ENCODE measurements at places on chromosomes 6 and 20. TPM values are rescaled to one million over a fixed set of nuclear protein-coding genes. Genes with fewer than 3 reads are reported as not detected.

ARFGEF3 gene
- total RNA-seq = 0.92 TPM

DNA sequence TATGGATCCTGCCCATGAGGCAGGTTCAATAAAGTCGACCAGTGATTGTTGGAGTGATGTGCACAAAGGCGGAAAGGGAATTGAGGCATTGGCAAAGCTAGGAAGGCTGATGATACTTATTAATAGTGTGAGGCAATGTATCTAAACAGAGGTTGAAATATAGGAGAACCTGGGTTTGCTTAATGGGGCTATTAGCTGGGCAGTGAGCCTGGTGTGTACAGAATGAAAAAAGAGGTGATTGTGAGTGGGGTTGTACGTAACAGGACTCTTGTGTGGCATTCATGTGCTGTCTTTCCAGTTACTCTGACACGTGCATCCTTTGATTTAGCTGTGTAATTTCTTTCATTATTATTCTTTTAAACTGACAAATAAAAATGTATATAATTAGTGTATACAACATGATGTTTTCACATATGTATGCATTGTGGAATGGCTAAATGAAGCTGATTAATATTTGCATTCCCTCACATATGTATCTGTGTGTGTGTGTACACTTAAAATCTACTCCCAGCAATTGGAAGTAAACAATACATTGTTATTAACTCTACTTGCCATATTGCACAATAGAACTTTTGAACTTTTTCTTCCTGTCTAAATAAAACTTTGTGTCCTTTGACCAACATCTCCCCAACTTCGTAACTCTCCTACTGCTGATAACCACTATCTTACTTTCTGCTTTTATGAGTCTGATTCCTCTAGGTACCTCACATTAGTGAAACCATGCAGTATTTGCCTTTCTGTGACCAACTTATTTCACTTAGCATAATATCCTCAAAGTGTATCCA, 220.5 kb upstream of the SLC35B3 start:
- no peak for DNase-seq
- no peaks in the 10 kb centered on the region for H3K4me1 ChIP-seq
- H3K36me3 ChIP-seq = no peaks in the 10 kb centered on the region
- no peak overlapping the region for H3K4me3 ChIP-seq
- no peaks in the 10 kb centered on the region for H3K27me3 ChIP-seq

DNA sequence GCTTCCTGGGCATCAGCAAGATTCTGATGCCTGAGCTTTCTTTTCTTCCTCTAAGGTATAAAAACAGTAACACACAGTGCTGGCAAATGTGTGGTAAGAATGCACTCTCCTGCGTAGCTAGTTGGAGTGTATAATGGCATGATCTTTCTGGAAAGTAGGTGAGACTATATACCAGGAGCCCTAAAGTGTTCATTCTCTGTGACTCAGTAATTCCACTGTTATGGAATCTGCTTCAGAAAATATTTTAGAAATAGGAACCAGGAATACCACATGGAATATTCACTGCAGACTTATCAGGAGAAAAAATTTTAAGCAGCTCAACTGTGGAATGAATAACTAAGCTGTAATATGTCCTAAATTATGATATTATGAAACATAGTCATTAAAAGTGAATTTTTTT, 16.9 kb upstream of the CSE1L start:
- no peak for DNase-seq
- peaks cover 15% of the 10 kb centered on the region for H3K36me3 ChIP-seq
- no peaks in the 10 kb centered on the region for H3K4me1 ChIP-seq

SPATS1 gene
- total RNA-seq = not detected

LHFPL5 gene
- not detected for total RNA-seq

DNA sequence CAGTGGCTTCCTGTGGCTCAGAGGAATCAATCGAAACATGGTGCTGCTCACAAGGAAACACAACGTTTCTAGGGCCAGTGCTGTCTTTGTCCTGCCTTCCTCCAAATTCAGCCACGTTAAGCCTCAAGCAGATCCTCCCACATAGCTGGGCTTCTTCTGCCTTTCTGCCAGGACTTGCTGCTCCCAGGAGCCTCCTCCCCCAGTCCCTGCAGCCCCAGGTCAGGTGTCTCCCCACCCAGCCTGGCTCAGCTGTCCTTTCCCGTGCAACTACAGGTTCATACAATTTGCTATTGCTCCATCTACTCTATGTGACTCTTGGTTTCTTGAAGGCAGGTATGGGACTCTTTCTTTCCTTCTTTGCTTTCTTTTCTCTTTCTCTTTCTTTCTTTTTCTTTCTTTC, 215.3 kb upstream of the RNF24 start:
- peaks cover 19% of the 10 kb centered on the region for H3K27me3 ChIP-seq
- H3K4me1 ChIP-seq = peaks cover 12% of the 10 kb centered on the region
- no peak overlapping the region for H3K4me3 ChIP-seq
- DNase-seq = no peak
- H3K27ac ChIP-seq = no peak overlapping the region

- no peaks in the 10 kb centered on the region for H3K4me1 ChIP-seq
- no peak for DNase-seq
- no peaks in the 10 kb centered on the region for H3K27me3 ChIP-seq
- no peaks in the 10 kb centered on the region for H3K36me3 ChIP-seq
Measured at GRCh38 chr6:154672086-154672485, 61.1 kb upstream of the SCAF8 start.

- H3K36me3 ChIP-seq = no peaks in the 10 kb centered on the region
- H3K4me3 ChIP-seq = no peak overlapping the region
- no peaks in the 10 kb centered on the region for H3K27me3 ChIP-seq
- H3K4me1 ChIP-seq = peaks cover under 1% of the 10 kb centered on the region
- no peak for DNase-seq
Measured at GRCh38 chr6:32387589-32388340, 16.1 kb upstream of the TSBP1 start.

- H3K4me1 ChIP-seq = no peaks in the 10 kb centered on the region
- no peaks in the 10 kb centered on the region for H3K27me3 ChIP-seq
- H3K4me3 ChIP-seq = no peak overlapping the region
- DNase-seq = no peak
Measured at GRCh38 chr20:19433371-19434350, 221.2 kb downstream of the SLC24A3 start.

DNA sequence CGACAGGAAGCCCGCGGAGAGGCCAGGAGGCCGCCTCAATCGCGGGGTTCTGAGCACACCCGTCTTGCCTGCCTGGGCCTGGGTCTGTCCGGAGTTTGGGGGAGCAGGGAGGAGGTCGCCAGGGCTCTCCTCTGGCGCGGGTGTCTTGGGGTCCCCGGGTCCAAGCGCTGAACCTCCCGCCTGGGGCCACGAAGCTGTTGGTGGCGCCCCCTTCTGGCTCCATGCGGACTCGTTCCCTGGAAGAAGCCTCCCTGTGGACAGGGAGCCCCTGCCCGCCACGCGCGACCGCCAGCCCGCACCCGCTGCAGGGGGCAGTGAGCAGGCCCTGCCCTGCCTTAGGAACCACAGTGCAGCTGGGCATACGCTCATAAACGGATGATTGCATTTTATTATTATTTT, 44.7 kb downstream of the MCUR1 start:
- no peak for DNase-seq
- no peaks in the 10 kb centered on the region for H3K36me3 ChIP-seq
- H3K4me3 ChIP-seq = no peak overlapping the region

DNA sequence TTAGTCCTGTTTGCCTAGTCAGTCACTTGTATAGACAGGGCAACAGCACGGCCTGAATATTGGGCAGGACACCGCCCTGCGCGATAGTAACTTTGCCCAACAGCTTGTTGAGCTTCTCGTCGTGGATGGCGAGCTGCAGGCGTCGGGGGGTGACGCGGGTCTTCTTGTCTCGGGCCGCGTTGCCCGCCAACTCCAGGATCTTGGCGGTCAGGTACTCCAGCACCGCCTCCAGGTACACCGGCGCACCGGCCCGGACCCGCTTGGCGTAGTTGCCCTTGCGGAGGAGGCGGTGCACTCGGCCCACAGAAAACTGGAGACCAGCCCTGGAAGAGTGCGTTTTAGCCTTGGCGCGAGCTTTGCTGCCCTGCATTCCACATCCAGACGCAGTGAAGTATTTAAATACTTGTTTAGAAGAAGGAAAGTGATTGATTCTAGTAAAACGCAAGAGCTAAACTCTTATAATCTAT, 92.8 kb upstream of the BTN3A2 start:
- H3K27me3 ChIP-seq = no peaks in the 10 kb centered on the region
- H3K27ac ChIP-seq = peak overlapping the region; percentile 93
- H3K4me1 ChIP-seq = peaks cover 53% of the 10 kb centered on the region
- peak overlapping the region; percentile 56 for H3K4me3 ChIP-seq
- DNase-seq = no peak

MOXD1 gene
- total RNA-seq = 59.2 TPM

- peaks cover 10% of the 10 kb centered on the region for H3K27me3 ChIP-seq
- no peak overlapping the region for H3K4me3 ChIP-seq
- no peak overlapping the region for H3K27ac ChIP-seq
- no peaks in the 10 kb centered on the region for H3K36me3 ChIP-seq
- DNase-seq = no peak
- peaks cover 11% of the 10 kb centered on the region for H3K4me1 ChIP-seq
Measured at GRCh38 chr6:28825732-28826293, 98.0 kb downstream of the TRIM27 start.

DNA sequence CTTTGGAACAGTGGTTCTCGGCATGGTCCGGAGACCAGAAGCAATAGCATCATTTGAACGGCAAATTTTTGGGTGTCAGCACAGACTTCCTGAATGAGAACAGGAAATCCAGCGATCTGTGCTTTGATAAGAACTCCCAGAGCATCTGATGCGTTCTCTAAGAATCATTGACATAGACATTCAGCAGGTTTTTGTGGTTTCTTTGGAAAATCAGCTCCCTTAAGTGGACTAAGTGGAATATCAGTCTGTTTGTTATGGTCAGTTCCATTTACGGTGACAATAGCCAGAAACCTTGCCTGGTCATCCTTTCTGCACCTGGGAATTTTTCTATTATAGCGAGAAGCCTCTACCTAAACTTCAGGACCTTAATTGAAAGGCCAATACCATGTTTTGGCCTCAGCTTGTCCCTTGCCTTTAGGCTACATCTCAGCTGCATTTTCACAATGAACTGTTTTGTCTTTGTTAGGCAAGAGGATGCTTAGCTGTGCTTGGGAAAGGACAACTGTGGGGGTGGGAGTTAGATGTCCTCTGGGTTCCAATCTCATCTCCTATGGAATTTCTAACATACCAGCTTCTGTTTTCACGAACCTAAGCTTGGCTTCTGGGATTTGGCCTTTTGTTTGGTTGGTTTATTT, 299.7 kb downstream of the CDKAL1 start:
- DNase-seq = no peak
- no peaks in the 10 kb centered on the region for H3K4me1 ChIP-seq
- no peaks in the 10 kb centered on the region for H3K36me3 ChIP-seq
- no peaks in the 10 kb centered on the region for H3K27me3 ChIP-seq
- H3K4me3 ChIP-seq = no peak overlapping the region

GRCh38 chr6:74346936-74347535, 651.0 kb downstream of the CD109 start:
- no peaks in the 10 kb centered on the region for H3K4me1 ChIP-seq
- no peak overlapping the region for H3K27ac ChIP-seq

DNA sequence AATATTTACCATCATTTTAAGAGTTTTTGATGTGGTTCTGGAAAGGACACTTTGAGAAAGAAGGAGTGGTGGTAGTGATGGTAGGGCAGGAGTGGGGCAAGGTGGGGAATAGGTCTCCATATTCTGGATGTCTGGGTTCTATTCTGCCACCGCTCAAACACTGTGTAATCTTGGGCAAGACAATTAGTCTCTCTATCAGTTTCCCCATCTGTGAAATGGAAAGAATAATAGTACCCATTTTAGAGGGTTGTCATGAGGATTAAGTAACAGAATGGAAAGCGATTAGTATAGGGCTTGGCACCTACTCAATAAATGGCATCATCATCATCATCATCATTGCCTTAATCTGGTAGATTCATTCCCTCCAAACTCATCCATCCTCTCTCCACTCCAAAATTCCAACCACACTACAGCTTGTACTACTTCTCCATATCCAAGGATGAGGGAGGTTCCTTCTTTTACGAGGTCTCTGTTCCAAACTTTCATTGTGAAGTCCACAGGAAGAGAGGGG, 982 bp upstream of the GGT7 start:
- peak overlapping the region; percentile 94 for H3K27ac ChIP-seq
- no peak for DNase-seq
- no peaks in the 10 kb centered on the region for H3K27me3 ChIP-seq
- no peaks in the 10 kb centered on the region for H3K36me3 ChIP-seq
- H3K4me3 ChIP-seq = no peak overlapping the region

CCDC170 gene
- 3.3 TPM for total RNA-seq

DNA sequence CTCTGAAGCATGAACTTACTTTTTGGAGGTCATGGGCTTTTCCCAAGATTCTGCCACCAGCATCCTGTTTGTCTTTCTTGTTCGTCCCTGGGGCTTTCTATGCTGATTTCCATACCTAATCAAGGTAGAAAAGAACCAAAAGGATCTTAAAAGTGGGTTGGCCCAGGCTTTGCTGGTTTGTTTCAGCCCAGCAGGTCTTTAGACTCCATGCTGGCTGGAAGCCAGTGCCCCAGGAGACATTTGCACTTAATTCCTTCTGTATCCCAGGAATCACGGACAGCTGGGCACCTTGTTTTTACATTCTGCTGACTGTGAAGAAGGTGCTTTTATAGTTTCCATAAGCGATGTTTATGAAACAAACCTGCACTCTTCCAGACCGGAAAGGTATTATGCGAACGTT, 195.9 kb downstream of the CDH4 start:
- H3K27me3 ChIP-seq = no peaks in the 10 kb centered on the region
- no peak overlapping the region for H3K27ac ChIP-seq
- no peaks in the 10 kb centered on the region for H3K4me1 ChIP-seq
- no peak overlapping the region for H3K4me3 ChIP-seq
- DNase-seq = no peak

NMBR gene
- not detected for total RNA-seq

DNA sequence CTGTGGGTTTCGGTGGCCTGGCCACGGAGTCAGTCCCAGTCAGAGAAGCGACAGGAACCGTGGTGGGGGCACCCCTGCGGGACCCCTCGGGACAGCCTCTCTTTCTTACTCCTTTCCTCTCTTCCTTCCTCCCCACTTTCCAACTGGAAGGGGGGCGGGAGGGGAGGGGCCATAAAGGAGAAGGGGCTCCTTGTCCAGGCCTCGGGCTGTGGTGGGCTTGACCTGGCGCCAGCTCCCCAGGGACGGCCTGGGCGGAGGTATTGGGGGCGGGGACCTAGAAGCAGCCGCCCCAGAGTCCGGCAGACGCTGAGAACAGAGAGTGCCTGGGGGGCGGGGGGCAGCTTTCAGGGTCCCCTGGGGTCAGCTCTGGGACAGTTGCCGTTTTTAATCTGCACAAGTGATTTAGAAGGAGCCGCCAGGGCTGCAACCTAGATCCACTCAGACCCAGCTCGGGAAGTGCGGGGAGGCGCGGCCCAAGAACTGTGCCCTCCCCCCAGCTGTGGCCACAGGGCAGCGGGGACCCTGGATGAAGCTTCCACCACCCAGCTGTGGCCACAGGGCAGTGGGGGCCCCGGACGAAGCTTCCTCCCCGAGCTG, 6.4 kb upstream of the ABHD16B start:
- H3K36me3 ChIP-seq = no peaks in the 10 kb centered on the region
- H3K27ac ChIP-seq = peak overlapping the region; percentile 62
- peaks cover 10% of the 10 kb centered on the region for H3K27me3 ChIP-seq
- peak overlapping the region; percentile 0 for H3K4me3 ChIP-seq
- H3K4me1 ChIP-seq = peaks cover 42% of the 10 kb centered on the region

Measured in esophagus squamous epithelium (tissue), 5 donors.